CD4-positive, alpha-beta T cell treated with Interleukin-17A for 1 hour (primary cell): ENCODE measurements at places on chromosomes 2 and 18.

- no peak for DNase-seq
These were observed 547.2 kb upstream of the SETBP1 start for GRCh38 chr18:44133483-44133882.

DNA sequence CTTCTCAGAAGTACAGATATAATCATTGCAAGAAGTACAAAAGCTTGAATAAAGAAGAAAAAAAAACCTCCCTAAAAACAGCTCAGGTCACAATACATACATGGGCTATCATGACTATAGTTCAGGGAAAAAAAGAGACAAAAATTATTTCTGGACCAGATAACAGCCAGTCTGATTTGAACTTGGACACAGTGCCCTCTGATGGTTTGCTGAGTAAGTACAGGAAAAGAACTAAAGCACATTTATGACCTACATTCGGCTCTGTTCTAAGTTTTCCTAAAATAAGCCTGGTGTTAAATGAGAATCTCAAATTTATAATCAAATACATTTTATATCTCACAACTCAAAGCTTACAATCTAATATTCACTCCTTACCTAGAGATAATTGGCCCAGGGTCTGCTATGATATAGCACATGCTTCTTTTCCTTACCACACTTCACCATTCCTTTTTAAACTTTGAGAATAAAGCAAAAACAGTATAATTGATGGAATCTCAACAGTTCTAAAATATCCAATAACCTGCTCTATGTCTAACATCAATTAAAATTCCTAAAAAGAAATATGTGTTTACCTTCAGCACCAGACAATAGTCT is 81.1 kb downstream of the RAPH1 start:
- DNase-seq = peak; percentile 59

GRCh38 chr2:20288642-20289340 is 61.9 kb downstream of the PUM2 start:
- no peak for DNase-seq

DNA sequence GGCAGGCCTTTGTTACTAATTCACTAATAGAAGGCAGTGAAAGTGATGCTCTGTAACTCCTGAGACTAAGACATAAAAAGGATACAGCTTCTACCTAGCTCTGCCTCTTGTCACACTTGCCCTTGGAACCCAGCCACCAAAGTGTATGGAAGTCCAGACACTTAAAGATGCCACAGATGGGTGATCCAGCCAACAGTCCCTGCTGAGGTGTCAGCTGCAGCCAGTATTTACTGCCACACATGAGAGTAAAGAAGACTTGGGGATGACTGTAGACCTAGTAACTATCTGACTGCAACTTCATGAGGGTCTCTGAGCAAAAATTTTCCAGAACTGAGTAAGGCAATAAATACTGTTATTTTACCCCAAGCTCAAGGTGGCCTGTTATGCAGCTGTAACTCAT is 8.8 kb downstream of the IMMT start:
- no peak for DNase-seq

GRCh38 chr2:41482659-41483058 is 565.2 kb upstream of the PKDCC start:
- no peak for DNase-seq

GRCh38 chr2:46487667-46488335 is 8.4 kb downstream of the TMEM247 start:
- no peak for DNase-seq

DNA sequence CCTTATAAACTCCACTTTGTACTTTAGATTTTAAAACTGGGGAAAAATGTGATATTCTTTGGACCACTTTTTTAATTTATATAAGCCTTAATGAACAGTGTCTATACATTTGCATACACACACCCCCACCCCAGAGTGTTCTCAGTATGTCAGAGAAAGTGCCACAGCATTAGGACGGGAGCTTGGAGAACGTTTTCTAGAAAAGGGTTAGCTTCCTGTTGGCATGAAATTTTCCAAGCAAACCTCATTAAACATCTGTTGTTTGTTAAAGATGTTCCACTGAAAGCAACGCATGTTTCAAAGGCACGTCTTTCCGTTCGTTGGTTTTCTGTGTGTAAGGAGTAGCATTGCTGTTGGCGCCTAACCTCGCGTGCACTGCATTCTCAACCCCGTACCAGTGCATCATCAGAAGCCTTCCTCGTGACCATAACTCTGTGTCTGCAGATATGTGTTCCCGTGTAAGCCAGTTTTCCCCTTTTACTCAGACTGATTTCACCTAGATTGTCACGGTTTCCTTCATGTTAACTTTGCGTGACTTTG is 228.5 kb downstream of the ALPK2 start:
- no peak for DNase-seq

GRCh38 chr2:231604685-231605606 is 12.3 kb downstream of the TEX44 start:
- peak; percentile 98 for DNase-seq

DNA sequence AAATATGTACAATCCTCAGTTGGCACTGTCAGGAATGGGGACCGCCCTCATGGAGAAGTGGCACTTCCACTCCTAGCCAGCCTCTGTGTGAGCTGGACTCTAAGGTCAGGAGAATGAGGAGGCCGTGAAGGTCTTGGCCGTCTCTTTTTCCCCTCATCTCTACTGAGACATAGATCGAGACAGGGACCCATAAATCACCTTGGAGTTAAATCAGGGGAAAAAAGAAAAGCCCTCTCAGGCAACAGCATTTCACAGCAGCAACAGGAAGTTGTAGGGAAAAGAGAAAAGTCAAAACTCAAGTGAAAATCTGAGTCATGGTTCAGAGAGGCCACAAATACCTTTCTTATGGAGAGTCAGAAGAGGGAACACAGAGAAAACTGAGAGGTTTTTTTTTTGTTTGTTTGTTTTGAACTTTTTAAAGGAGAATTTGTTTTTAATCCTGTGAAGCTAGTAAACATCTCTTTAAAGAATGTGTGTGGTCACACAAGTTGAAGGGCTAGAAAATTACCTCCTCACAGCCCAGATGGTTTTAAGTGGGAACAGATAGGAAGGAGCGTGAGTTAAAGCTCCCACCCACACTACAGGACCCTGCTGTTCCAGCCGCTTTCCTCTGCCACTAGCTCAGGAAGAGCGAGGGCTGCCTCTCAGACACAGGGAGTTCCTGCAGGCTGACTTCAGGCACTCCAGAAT is 30.6 kb upstream of the CYP1B1 start:
- no peak for DNase-seq

DNA sequence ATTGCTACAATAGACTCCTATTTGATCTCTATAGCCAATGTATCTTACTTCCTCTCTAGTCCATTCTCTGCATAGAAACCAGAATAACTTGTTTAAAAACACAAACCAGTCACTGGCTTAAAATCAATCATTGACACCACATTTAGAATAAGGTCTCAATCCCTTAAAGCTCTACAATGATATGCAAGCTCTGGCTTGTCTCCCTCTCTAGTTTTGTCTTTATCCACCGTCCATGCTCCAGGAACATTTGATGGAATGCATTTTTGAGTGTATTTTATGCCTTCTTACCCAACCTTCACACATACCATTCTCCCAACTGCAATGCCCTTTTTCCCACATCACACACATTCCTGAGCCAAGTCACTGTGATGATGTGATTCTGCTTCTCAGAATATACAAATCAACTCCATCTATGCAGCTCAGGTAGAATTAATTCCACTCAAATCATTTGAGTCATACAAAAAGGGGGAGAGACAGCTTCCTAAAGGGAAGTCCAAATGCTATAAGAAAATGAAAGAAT is 1107.2 kb downstream of the DPP10 start:
- no peak for DNase-seq

DNA sequence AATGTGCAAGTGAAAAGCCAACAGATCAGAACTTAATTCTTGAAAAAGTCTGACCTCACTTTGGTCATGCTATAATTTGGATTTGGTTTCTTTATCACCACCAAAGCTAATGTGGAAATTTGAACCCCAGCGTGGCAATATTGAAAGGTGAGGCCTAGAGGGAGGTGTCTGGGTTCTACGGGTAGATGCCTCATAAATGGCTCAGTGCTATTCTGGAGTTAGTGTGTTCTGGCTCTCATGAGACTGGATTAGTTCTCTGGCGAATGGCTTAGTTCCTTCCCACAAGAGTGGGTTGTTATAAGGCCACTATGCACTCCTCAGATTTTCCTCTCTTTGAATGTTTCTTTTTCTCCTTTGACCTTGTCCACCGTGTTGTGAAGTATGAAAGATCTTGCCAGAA is 22.3 kb downstream of the ORC4 start:
- no peak for DNase-seq

DNA sequence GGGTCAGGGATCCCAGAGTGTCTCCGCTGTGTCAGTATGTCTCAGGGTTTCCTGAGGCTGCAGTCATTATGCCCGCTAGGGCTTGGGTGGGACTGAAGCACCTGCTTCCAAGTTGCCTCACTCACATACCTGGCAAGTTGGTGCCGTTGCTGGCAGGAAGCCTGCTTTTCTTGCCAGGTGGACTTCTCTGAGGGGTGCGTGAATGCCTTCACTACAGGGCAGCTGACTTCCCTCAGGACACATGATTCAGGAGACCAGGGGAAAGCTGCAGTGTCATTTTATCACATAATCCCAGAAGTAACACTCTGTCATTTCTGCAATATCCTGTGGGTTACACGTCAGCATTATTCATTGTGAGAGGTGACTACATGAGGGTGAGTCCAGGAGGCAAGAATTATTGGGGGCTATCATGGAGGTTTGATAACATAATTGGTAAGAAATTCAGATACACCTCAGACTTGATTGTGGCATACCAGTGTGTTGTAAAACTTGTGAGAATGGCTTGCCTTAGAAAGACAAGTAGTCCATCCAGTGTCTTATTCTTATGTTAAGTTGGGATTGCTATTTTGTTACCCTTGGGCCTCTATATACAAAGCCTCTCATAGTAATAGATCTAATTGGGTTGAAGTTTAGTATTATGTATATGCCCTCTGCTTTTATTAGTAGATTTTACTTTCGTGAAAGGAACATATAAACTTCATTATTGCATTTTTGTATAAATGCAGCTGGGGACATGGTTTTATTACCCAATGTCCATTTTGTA is 44.1 kb downstream of the NEDD4L start:
- no peak for DNase-seq
